ENCODE measurements at places on chromosomes 3 and 15.
A peak's percentile ranks its signal among the peaks of the same experiment; 100 is the strongest.

- no peak for DNase-seq
These were observed 40.0 kb downstream of the ZXDC start for GRCh38 chr3:126435456-126436315.

GRCh38 chr3:138914870-138915502 lies 32.0 kb downstream of the FOXL2 start:
- no peak for DNase-seq

DNA sequence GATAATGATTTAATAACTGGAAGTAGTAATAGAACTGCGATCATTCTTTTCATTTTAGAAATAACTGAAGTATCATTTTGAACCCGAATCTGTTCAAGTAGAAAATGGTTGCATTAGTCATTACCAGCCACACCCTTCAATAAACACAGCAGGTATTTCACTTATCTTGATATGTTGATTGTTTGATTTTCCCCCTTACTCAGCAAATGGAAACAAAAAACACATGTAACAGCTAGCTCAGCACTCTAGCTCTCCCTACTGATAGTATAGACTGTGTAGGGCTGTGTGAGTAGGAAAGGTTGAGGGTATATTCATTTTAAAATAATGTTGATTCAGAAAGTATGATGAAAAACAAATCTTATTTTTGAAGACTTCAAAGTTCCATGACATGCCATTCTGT lies 1.1 kb upstream of the GPR149 start:
- DNase-seq = no peak

- DNase-seq = peak; percentile 39
These were observed 12.9 kb downstream of the CD276 start for GRCh38 chr15:73697033-73697467.

DNA sequence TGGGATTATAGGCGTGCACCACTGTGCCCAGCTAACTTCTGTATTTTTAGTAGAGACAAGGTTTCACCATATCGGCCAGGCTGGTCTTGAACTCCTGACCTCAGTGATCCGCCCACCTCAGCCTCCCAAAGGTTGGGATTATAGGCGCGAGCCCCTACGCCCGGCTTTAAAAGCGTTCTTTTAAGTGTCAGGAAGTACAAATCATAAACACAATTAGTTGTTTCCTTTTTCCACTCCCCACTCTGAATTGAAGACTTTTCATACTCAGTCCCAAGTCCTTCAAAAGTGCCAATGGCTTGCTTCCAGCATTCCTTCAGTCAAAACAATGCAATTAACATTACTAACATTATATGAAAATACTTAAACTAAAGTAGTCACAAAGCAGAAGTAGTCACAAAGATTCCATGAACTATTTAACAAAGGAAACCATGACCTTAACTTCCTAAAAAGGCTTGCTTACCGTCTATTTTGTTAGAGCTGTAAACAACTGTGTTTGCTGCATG lies 8.1 kb downstream of the WDR82 start:
- no peak for DNase-seq

DNA sequence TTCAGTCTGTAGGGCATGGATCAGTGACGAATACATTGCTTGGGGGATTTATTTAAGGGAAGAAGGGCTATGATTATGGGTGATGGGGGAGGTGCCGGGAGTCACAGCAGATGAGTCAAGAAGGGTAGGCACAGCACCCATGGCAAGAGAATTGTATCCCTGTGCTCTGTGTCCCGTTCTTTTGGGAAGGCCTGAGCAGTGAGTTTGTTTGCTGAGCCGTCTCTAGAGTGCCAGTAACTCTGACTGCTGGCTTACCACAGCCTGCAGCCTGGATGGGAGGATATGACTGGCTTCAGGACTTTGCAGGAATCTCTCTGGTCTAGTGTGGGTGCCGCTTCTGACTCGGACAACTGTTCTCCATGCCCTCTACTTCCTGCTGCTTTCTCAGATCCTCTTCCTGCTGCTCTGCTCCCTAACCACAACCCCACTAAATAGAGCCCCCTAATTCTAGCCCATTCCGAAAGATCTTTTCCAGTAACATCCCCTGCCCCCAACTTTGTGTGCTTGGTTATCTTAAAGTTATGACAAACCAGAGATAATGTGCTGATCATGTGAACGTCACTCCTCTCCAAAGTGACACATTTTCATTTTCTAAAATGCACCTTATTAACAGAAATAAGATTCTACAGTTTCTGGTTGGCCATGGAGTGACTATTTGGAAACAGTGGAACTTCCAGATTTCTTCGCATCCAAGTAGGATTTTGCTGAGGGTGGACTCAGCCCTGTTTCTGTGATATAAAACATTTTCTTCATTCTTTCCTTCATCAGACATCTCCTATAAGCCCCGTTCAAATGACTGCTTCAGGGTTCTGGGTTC lies 239.0 kb downstream of the SLCO3A1 start:
- DNase-seq = no peak

DNA sequence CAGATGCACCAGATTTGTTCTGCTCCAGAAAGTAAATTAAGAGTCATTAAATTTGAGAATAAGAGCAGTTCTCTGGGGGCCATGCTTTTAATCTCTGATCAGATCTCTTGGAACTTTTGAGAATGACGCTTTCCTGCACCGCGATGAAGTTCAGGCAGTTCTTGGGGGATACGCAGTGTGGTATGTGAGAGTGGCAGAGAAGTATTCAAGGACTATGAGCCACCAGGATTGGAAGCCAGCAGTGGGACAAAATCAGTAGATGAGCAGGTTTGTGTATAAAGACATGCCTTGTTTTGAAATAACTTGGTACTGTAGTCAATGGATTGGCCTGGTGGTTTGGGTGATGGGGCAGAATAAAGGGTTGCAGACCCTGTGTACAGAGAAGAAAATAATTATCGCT lies 483.6 kb downstream of the ERC2 start:
- DNase-seq = no peak

GRCh38 chr3:156720826-156721225 lies 46.4 kb downstream of the TIPARP start:
- no peak for DNase-seq

DNA sequence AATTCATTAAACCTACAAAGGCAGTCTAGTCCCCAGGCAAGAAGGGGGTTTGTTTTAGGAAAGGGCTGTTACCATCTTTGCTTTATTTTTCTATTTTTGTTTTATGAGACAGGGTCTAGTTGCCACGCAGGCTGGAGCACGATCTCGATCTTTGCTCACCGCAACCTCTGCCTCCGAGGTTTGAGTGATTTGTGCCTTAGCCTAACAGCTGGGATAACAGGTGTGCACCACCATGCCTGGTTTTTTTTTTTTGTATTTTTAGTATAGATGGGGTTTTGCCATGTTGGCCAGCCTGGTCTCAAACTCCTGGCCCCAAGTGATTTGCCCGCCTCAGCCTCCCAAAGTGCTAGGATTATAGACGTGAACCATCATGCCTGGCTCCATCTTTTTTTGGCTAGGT lies 4.9 kb downstream of the HIGD1A start:
- no peak for DNase-seq

DNA sequence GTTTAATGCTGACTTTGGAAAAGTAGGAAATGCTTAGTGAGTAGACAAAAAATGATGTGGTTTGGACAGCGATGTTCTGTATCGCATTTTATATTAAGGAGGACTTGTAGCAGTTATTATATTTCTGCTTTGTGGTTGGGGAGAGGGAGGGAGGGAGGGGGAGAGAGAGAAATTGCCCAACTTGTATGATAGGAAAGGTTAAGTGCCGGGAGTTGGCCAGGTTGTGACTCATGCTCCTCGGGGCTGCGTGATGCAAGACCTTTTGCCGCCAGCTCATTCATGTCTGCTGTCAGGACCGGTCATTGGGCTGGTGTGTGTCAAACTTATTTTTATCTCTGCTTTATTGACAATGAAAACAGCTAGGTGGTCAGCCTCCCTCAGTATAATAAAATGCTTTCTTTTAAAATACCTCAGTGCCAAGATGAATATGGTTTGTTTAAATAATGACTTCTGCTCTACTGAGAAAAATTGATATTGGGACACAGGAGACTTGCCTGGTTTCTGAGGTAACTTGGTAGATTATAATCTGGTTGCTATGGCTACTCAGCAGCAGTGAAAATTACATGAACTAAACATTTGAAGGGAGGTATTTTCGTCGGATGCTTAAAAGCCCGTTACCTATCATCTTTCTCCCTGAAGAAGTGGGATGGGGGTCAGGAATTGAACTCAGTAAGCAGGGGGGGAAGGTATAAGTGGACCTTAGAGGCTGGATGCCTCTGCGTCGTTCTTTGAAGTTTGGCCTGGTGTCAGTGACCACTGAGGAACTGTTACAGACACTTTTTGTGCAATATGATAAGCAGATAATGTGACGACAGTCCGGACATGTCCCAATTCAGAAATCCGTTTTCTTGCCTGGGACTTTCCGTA lies 90.7 kb downstream of the FNDC3B start:
- peak; percentile 43 for DNase-seq

DNA sequence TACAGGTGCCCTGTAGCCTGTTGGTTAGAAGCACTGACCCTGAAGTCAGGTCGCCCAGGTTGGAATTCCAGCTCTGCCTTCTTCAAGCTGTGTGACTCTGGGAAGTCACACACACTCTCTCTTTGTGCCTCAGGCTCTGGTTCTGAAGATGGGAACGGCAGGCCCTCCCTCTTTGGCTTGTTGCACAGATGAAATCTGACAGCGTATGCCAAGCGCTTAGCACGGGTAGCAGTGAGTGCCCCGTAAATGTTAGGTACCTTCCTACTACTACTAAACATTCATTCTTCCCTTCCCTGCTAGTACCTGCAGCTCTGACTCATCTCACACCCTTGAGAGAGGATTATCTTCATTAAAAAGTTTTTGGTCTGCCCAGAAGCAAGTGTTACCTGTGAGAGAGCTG lies 139.0 kb downstream of the PGPEP1L start:
- no peak for DNase-seq

- no peak for DNase-seq
These were observed 122.7 kb upstream of the MEIS2 start for GRCh38 chr15:37223089-37223488.

GRCh38 chr15:27382361-27383025 lies 411.5 kb downstream of the GABRG3 start:
- DNase-seq = no peak

DNA sequence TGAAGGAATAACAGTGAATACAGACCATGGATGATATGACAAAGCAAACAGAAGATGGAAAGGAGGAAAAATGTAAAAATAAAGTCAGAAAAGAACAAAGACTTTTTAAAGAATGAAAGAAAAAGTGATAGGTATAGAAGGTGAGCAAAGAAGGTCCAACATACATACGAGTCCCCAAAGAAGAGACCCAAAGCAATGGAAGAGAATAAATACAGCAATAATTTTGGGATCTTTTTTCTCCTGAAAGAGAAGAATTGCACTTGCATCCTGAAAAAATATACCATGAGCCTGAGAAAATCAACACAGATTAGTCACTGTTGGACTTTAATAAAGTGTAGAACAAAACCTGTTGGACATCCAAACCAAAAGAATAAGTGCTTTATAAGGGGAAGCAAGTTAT lies 85.3 kb upstream of the SLC6A1 start:
- DNase-seq = no peak

DNA sequence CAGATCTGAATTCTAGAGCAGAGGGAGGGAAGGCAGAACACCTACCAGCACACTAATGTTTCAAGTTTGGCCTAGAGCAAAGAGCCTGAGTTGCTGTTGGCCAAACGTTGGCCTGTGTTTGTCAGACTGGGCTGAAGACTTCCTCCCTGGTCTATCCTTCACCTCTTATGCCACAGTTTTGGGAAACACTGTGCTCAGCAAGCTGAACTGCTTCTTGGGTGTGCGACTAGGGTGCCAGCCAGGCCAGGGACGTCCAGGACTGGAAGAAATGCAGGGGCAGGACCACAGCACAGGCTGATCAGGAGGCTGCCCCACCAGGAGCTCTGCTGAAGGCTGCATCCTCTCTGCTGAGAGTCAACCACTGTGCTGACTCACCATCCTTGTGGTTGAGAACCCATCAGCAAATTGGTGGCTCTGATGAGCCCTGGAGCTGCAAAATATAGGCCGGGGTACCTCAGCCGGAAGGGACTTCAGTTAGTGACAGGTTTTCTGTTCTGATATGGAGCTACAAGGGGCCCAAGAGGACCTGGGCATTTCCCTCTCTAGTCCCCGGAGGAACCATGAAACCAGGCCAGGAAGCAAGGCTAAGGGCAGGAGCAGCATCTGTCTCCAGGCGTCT lies 131.6 kb upstream of the RASGRP1 start:
- DNase-seq = peak; percentile 45

DNA sequence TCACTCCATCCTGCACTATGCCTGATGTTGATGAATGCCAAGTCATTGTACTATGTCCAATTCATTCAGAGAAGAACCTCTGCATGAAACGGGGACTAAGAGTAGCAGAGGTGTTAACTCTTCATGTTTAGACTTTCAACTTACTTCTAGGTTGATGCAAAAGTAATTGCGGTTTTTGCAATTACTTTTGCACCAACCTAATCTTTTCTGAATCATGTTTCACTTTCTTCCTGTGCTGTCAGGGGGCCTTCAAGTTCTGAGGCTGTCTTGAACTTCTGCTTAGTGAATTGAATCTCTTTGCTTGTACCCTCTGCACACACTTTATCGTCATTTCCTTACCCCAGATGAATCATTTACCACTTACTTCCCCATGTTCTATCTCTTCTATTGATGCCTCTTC lies 636.2 kb downstream of the NAALADL2 start:
- DNase-seq = no peak

DNA sequence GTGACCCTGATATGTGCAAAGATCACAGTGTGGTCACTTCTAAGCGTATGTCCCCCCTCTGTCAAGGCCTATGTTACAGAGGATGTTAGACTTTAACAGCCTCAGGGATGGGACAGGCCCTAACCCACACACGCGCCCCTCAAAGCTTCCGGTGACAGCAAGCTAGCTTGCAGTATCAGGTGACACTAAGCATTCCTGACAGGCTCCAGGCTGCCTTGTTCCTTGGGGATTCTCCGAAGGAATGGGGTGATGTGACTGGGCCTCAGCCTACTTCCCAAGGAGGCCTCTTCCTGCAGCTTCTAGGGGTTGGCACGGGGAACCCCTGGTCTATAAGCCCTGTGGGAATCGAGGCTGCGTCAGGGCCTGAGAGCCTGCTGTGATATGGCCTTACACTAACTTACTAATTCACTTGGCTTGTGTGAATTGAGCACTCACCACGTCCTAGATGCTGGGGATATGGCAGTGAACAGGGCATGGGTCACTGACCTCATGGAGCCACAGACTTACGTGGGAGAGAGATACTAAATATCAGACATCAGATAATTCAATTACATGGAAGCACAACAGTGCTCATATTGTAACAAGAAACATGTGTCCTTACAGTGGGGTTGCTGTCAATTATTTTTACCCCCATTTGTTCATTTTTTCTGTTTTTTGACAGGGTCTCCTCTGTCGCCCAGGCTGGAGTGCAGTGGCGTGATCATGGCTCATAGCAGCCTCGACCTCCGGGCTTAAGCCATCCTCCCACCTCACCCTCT lies 11.4 kb upstream of the SPTBN5 start:
- DNase-seq = no peak

- DNase-seq = no peak
These were observed 179.4 kb downstream of the ABHD5 start for GRCh38 chr3:43870120-43870519.

All from stimulated activated CD8-positive, alpha-beta memory T cell treated with anti-CD3 and anti-CD28 coated beads, Interleukin-12 subunit alpha, Interleukin-12 subunit beta, amount 100 ng/mL, for 4 hours (primary cell).